Activated CD4-positive, alpha-beta T cell treated with anti-CD3 and anti-CD28 coated beads, Interleukin-2, amount 50 U/mL, for 16 hours (primary cell): ENCODE measurements at places on chromosomes 1 and 21.

DNA sequence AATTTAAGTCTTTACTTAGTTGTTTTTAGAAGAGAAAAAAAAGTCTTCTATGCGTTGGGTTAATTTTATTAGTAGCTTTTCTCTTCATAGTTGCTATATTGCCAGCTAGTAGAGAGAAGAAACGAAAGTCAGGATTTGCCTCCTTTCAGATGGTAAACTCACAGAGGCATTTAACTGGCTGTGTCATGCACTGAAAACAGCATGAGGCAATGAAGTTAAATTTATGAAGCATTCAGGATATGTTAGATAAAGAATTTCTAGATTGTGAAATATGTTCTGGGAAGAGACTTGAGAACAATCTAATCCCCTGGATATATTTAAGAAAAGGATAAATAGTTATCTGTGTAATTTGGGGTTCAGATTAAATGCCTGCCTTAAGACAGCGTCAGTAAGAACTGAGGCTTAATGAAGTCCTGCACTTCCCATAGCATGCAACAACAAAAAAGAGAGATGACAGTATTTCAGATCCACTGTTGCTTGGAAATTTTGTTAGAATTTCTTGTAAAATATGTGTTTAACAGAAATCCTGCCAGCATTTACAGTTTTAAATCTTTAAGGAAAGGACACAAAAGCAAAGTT lies 1.7 kb downstream of the ANGPTL1 start:
- DNase-seq = no peak

DNA sequence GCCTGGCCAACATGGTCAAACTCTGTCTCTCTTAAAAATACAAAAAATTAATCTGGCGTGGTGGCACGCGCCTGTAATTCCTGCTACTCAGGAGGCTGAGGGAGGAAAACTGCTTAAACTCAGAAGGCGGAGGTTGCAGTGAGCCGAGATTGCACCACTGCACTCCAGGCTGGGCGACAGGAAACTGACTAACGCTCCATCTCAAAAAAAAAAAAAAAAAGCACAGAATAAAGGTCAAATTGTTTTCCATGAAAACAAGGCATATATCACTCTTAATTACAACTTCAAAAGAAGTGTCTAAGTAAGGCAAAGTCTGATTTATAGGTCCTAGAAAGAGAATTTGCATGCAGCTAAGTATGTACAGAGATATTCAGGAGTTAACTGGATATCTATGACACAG lies 25.6 kb downstream of the EYA3 start:
- no peak for DNase-seq

- DNase-seq = no peak
These were observed 79.5 kb upstream of the ZNF648 start for GRCh38 chr1:182141040-182141439.

DNA sequence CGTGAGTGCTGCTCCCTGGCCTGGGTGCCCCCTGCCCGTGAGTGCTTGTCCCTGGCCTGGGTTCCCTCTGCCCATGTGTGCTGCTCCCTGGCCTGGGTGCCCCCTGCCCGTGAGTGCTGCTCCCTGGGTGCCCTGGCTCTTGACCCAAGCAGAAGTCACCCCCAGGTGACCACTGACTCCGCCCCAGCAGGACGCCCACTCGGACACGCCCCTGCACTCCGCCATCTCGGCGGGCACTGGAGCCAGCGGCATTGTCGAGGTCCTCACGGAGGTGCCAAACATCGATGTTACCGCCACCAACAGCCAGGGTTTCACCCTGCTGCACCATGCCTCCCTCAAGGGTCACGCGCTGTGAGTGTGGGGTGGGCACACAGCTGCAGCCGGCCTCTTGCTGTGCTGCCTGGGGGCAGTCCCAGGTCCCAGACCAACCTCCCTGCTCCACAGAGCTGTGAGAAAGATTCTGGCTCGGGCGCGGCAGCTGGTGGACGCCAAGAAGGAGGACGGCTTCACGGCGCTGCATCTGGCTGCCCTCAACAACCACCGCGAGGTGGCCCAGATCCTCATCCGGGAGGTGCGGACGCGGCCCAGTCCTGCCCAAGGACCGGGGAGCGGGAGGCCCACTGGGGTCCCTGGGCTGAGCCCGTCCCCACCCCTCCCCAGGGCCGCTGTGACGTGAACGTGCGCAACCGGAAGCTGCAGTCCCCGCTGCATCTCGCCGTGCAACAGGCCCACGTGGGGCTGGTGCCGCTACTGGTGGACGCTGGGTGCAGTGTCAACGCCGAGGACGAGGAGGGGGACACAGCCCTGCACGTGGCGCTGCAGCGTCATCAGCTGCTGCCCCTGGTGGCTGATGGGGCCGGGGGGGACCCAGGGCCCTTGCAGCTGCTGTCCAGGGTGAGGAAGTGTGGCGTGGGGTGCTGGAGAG lies 3.9 kb upstream of the MMP23B start:
- DNase-seq = no peak

DNA sequence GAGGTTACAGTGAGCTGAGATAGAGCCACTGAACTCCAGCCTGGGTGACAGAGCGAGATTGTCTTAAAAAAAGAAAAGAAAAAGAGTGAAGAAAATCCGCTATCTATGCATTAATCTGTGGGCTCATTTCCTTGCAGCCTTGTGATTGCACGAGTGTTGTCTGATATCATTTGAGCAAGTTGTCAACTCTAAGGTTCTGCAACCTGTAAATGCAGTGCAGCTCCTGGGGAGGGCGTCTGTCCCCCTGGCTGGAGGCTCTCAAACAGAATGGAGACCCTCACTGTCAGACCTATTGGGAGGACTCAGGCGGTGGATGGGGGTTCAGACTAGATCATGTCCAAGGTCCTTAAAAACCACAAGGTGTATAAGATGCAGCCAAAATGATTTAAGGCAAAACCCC lies 6.2 kb downstream of the CORT start:
- no peak for DNase-seq

DNA sequence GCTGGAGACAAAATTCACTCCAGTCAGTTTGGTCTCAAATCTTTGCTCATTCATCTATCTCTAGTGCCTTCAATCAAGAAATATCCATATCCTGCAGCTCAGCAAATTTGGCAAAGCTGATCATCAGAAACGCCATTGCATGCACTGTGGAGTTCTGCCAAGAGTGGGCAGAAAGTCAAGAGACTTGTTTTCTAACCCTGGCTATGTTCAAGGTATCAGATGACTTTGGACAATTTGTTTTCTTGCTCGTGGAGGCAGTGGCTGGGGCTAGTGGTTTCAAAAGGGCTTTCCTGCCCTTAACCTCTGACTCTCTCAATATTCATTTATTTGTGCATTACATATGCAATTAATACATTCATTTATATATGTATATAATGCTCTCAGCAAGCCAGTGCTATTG lies 12.8 kb upstream of the LRRC52 start:
- DNase-seq = no peak

- DNase-seq = no peak
These were observed 34.3 kb downstream of the CFHR5 start for GRCh38 chr1:197011614-197012013.

DNA sequence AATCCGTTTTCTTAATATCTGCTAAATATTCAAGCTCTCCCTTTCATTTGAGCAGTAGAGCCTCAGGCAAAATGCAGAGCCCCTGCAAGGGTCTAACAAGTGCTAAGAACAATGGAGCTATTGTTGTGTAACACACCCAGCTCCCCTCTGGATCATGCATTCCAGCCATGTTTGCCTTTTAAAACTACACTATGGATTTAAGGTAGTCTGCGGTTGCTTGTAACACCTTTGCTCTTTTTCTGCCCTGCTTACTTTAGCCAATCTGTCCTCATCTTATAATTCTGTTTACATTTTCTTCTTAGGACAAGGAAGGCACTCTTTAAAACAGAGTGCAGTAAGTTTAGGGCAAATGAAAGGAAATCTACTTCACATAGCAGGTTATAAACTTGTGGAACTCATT lies 60.0 kb upstream of the C1orf105 start:
- no peak for DNase-seq

- DNase-seq = no peak
These were observed 107.2 kb downstream of the PLPPR5 start for GRCh38 chr1:98897479-98897878.

- no peak for DNase-seq
These were observed 57.9 kb downstream of the UCK2 start for GRCh38 chr1:165885305-165885694.

DNA sequence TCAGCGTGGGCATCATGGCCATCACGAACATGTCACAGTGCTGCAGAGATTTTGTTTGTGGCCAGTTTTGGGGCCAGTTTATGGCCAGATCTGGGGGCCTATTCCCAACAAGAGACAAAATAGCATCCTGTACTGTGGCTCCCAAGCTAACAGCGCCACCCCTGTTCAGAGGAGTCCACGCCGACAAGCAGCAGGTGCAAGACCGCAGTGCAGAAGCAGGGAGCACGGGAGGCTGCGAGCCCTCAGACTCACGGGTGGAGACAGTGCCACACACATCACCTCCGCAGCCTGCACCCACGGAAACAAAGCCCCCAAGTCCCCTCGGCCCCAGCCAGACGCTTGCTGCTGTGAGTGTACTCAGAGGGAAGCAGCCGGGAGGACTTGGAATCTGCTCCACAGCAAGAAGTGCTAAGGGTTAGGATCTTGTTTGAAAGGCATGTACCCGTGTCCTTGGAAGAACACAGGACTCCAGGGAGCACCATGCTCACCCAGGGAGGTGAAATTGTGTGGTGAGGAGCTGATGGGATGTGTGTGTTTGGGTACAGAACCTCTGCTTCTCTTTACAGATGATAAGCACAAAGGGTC lies 7.1 kb downstream of the TCP10L start:
- peak; percentile 27 for DNase-seq

DNA sequence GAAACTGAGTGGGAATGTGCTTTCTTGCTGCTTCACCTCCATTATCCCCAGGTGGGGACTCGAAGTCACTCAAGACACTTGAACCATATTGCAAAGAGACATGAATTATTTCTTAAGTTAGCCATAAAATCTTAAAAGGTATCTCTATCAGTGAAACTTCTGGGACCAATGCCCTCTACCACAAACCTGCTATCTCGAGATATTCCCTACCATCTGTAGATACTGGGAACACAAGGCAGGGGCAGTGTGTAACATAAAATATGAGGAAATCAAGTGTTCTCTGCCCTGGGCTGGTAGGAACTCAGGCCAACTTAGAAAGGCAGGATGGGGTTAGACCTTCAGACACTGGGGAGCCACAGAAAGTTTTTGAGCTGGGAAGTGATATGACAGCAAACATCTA lies 1.3 kb upstream of the CD58 start:
- no peak for DNase-seq

DNA sequence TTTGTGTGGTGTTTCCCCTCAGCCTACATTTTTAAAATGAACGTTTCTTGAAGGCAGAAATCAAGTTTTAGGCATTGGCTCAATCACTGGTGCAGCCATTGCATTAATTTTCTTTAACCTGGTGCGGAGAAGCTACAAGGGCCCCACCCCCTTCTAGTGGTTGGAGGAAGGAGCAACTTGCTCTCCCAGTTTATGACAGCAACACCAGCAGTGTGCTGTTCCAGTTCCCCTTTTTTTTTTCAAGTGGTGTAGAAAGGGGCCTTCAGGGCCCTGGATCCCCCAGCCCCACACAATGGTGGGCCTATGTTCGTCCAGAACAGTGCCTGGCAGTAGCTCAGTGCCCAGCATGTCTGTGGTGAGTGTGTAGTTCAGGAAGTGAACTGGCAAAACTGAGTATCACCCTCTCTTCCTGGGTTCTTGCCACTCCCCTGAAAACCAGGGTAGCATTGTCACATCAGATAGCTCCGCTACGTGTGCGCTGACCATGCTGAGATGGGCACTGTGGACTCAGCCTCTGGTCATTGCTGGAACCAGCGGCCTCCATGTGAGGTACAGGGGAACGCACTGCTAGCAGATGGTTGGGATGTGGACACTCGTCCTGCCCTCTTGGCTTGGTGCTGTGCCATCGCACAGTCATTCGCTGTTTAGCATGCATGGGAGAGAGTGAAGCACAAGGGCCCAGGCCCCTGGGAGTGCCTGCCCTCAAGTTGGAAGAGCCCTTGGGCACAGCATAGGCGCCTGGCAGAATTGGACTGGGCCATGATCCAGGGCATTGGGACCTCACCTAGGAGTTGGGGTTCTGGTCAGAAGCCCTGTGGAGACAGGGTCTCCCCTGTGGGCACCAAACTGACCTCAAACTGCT lies 7.2 kb downstream of the ARF1 start:
- no peak for DNase-seq

GRCh38 chr21:36759348-36760083 lies 60.6 kb downstream of the SIM2 start:
- no peak for DNase-seq

DNA sequence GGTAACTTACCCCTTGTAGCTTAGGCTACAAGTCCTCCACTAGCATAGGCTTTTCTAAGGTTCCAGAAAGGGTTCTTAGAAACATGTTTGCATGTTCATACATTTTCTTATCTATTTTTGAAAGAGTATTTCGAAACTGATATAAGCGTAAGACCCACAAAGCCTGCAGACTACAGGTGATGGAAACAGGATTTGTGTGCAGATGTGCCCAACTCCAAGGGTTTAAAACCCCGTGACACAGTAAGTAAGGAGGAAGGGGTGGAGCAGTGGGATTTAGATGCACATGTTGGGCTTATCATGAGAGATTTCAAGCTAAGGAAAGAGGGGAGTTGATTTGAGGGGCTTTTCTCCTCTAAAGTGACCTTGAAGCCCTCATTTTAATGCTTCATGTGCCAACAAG lies 164.7 kb downstream of the LTN1 start:
- no peak for DNase-seq

DNA sequence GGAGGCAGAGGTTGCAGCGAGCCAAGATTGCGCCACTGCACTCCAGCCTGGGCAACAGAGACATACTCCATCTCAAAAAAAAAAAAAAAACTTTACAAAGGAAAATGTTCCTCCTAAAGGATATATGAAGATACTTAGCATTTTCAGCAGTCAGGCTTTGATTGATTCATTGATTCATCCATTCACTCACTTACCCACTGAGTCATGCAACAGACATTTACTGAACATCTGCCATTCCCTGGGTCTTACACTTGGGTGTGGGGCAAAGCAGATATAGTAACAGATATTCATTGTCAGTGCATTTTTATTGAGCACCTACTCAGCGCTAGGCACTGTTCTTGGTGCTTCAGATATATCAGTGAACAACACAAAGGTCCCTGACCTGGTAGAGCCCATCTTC lies 5.6 kb upstream of the LACTBL1 start:
- DNase-seq = no peak

- DNase-seq = no peak
These were observed 62.5 kb downstream of the TBX15 start for GRCh38 chr1:118925651-118926050.

- no peak for DNase-seq
These were observed 118.9 kb downstream of the ATF6 start for GRCh38 chr1:161885003-161885402.

GRCh38 chr1:201702936-201703335 lies 126.0 kb upstream of the IPO9 start:
- DNase-seq = no peak

DNA sequence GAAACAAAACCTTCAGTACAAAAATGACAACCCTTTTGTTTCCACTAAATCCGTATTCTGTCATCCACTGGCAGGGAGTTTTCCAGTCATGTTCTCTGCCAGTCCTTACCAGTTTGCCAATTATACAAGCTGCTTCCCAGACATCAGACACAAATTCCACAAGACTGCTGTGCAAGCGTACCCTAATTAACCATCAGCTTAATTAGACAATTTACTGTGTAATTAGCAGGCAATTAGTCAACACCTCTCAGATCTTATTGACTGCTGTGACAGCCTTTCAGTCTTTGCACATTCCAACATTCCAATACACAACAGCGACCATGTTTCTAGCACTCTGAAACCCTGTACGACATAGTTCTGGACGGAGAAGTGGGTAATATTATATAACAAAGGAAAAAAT lies 420.1 kb downstream of the DPYD start:
- no peak for DNase-seq

- DNase-seq = peak; percentile 2
These were observed 664 bp downstream of the BACE2 start for GRCh38 chr21:41168391-41169257.

- no peak for DNase-seq
These were observed 2.7 kb upstream of the VANGL2 start for GRCh38 chr1:160397651-160398050.
